ENCODE measurements at places on chromosomes 5 and 9.

GRCh38 chr5:98424681-98425450, 348.6 kb upstream of the RGMB start:
- no peak for DNase-seq

GRCh38 chr9:81598811-81599210, 90.5 kb downstream of the TLE1 start:
- no peak for DNase-seq

GRCh38 chr5:73625944-73626811, at the start of gene ARHGEF28:
ARHGEF28 (plus strand) TSS chr5:73626196; CDS start chr5:73684852, 58,656 bp downstream.
- peak; percentile 39 for DNase-seq

DNA sequence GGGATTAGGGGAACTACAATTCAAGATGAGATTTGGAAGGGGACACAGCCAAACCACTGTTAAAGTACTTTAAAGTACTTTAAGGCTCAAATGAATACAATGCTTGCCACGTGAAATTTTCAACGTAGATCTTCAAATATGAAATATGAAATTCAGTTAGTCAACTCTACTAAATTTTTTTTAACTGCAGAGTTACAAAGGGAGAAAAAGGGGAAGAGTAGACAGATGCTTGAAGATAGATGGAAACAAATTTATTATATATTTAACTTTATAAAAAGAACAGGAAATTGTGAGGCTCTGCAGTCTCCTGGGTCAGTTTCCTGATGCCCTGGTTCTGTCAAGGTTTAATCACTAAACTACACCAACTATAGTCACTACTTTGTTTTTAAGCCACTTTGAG, 785.5 kb upstream of the DMAC1 start:
- DNase-seq = no peak
